Hematopoietic multipotent progenitor cell treated with erythropoietin and hydrocortisone succinate and interleukin-3 and kit ligand, for 8 days (in vitro differentiated cells): ENCODE measurements at places on chromosomes 11 and 22.

- DNase-seq = peak; percentile 45
These were observed 19.9 kb upstream of the MUC5B start for GRCh38 chr11:1202776-1203504.

GRCh38 chr11:44066732-44067141 lies 667 bp downstream of the ACCS start:
- peak; percentile 70 for DNase-seq

DNA sequence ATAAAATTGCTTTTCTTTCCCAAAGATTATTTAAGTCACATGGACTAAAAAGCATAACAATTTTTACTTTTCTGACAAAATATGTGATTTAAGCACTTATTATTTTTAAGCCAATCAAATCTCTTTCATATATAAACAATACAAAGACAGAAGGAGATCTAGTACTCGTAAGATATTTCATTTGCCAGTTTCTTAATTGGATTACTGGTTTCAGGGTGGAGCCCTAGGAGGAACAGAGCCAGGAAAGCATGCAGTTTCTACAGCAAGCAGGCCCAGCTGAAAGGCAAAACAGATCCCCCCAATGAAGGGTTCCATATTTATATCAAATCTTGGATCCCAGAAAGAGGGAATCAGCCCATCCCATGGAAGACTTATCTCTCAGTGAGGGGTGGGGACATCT lies 177.0 kb downstream of the KIF18A start:
- DNase-seq = no peak

DNA sequence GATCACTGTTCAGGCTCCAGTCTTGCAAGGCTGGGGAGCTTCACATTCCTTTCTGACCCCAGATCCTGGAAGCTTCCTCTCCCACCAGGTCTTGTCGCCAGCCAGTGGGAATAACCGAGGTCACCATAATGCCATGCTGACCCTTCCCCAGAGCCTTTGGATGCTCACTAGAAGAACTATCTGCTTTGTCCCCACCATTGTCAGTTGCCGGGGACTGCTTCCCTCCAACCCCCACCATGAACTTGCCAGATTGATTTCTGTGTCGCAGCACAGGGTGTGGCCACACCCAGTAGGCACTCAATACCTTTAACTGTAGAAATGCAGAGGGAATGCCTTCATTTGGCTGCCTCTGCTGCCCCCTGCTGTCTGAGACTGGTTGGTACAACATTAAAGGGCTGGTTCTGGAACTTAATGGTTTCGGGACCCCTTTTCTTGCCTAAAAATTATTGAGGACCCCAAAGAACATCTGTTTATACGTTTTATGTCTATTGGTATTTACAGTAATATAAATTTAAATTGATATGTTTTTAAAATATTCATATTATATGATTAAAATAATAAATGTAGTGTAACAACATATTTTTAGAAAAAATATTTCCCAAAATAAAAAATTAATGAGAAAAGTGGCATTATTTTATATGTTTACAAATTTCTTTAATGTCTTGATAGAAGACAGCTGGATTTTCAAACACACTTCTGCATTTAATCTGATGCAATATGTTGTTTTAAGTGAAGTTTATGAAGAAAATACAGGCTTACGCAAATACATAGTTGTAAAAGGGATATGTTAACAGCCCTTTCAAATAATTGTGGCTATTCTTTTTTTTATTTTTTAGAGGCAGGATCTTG lies 6.7 kb upstream of the GDPD5 start:
- peak; percentile 94 for DNase-seq

DNA sequence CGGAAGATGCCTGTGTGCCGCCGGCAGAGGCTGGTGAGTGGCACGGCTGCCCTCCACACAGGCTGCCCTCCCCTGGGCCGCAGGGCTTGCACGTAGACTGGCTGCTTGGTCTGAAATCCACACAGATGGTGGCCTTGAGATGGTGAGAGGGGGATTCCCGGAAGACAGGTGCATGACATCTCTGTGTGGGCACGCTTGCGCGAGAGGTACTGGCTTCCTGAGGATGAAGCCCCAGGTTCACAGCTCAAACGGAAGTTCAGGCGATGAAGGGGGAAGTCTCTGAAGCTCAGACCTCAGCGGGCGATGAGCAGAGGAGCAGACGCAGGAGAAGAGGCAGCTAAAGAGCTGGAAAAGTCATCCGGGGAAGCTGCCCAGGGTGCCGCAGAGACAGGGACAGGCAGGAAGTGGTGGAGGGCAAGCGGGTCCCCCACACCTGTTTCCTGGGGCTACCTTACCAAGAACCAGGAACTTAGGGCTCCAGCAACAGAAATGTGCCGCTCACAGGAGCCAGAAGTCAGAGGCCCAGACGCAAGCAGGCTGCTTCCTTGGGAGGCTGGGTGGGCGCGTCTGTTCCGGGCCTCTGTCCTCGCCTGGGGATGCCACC lies 7.2 kb downstream of the CRELD2 start:
- no peak for DNase-seq

- DNase-seq = peak; percentile 29
These were observed 57.5 kb downstream of the BTG4 start for GRCh38 chr11:111454561-111455192.

- DNase-seq = no peak
These were observed 838 bp downstream of the WNT11 start for GRCh38 chr11:76205252-76206076.

GRCh38 chr11:69490516-69490915 lies 9.1 kb downstream of the LINC01488 start:
- no peak for DNase-seq

- DNase-seq = peak; percentile 85
These were observed 55.1 kb downstream of the PACSIN2 start for GRCh38 chr22:42959576-42960509.

GRCh38 chr11:17561111-17561415 lies 14.0 kb downstream of the OTOG start:
- DNase-seq = no peak

DNA sequence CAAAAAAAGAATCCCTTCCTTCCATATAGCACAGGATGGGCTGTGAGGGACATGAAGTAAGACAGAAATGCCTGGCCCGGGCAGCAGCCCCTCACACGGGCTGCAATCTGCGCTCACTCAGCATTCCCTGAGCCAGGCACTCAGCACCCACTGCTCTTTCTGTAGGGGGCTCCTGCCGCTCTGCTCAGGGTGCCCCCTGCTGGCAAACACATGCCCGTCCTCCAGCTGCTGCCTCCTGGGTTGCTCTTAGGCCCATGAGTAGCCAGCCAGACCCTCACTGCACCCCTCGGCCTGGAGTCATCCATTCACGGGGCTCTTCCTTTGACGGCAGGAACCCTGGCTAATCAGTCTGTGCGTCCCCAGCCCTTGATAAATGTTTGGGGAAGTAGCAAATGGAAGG lies 6.9 kb downstream of the MCAT start:
- DNase-seq = peak; percentile 52

- DNase-seq = no peak
These were observed 812 bp downstream of the JAM3 start for GRCh38 chr11:134069426-134070341.

- DNase-seq = no peak
These were observed 32.7 kb downstream of the SLC35F2 start for GRCh38 chr11:107825875-107826274.

- DNase-seq = peak; percentile 38
These were observed 30.5 kb downstream of the MRGPRD start for GRCh38 chr11:68950270-68950669.

GRCh38 chr22:24953384-24954113 lies 1.0 kb downstream of the KIAA1671 start:
- no peak for DNase-seq

DNA sequence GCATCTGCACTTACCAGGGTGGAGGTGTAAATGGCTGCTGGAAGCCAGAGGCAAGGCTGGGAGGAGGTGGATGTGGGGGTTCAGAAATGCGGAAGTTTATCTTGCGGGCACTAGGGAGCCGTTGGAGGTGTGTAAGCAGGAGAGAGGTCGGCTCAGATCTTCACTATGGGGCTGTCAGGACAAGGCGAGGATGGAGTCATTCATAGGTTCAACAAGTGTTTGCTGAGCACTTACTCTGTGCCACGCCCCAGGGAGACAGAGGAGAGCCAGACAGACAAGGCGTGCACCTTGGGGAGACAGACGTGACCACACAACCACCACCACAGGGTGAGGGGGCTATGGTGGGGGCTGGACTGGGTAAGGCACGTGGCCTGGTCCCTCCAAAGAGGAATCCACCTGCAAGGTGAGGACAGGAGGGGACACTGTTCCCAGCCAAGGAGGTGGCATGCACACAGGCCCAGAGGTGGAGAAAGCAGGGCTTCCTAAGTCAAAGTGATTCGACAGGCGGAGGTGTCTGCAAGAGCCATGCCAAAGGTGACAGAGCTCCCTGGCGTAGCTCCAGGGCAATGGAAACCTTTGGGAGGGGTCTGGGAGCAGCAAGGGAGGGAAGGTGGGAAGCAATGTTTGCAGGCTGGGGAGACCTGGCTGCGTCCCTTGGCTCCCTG lies 30.8 kb upstream of the TCF20 start:
- DNase-seq = no peak

DNA sequence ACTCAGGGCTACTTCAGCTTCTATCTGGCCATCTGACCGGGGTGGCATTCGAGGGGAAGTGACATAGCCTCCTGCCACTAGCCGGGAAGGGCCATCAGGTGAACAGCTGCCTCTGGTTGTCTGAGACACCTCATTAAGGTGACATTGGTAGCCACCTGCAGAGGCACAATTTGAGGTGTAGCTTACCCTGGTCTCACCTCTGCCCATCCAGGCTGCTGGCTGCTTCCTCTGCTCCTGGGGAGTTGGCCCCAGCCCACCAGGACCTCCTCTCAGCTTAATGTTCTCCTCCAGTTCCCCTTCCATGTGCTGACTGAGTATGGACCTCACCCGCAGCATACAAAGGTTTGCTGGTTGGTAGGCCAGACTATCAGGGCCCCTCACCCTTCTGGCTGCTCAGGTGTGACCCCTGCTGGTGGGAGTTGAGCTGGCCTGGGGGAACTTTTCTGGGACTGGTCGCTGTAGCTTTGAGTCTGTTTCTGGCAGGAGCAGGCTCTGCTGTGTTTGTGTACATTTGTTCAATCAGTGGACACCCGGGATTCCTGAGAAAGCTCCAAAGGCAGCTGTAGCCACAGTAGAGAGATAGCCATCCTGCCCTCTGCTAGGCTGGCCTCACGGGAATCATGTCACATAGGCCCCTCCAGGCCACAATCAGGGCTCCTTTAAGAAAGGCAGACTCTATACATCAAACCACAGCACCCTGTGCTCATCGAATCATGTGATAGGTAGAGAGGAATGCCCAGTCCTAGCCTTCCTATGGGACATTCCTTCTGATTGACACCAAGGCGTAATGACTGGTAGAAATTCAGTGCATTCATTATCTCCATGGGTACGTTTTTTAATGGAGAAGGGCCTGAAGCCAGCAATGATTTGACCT lies 295.1 kb upstream of the PLET1 start:
- DNase-seq = peak; percentile 57

GRCh38 chr22:32312748-32313147 lies 44.9 kb upstream of the RFPL3 start:
- no peak for DNase-seq

GRCh38 chr22:46422896-46423295 lies 87.4 kb downstream of the TRMU start:
- DNase-seq = no peak

- no peak for DNase-seq
These were observed 1.3 kb downstream of the DERL3 start for GRCh38 chr22:23837496-23837859.

- DNase-seq = peak; percentile 40
These were observed 585.4 kb downstream of the SOX6 start for GRCh38 chr11:15770798-15771414.

GRCh38 chr11:34789196-34789834 lies 126.9 kb downstream of the APIP start:
- no peak for DNase-seq

DNA sequence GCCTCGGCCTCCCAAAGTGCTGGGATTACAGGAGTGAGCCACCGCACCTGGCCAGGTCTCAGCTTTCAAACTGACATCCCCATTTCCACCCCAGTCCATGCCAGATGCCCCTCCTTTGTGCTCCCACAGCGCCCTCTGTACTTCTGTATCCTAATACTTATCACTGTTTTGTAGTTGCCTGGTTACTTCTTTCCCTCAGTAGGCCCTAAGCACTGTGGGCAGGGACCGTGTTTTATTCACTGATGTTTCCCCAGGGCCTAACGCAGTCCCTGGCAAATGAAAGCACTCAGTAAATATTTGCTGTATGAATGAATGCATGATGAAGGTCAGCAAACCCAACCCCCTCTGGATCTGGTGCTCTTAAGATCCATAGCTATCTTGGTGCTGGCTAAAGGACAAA lies 2.2 kb upstream of the TRIM3 start:
- DNase-seq = no peak

GRCh38 chr22:28773461-28773867 lies 969 bp downstream of the CCDC117 start:
- no peak for DNase-seq

DNA sequence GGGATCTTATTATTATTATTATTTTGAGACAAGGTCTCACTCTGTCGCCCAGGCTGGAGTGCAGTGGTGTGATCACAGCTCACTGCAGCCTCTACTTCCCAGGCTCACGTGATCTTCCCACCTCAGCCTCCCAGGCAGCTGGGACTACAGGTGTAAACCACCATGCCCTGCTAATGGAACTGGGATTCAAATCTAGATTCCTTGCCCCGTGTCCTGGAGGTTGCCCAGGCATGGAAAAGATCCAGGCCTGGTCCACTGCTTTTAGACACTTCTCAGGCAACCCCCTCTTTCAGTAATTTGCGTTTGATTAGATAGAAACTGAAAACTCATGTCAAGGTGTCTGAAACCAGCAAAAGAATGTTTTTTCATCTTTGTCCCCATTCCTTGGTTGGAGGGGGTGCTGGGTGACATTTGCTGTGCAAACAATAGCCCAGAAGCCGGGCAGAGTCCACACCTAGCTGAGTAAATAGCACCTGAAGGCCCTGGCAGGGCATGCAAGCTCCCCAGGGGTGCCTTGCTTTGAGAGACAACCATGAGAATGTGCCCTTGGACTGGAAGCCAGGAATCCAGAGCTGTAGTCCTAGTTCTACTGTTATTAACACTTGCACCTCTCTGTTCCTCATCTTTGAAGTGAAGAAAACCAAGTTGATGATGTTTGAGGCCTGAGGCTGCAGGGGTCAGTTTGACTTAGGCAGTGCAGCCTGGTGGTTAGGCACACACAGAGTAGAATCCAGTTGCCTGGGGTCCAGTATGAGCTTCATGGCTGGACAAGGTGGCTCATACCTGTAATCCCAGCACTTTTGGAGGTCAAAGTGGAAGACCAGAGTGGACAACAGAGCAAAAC lies 19.1 kb upstream of the XBP1 start:
- no peak for DNase-seq

GRCh38 chr11:131430473-131431208 lies 60.2 kb downstream of the NTM start:
- no peak for DNase-seq

DNA sequence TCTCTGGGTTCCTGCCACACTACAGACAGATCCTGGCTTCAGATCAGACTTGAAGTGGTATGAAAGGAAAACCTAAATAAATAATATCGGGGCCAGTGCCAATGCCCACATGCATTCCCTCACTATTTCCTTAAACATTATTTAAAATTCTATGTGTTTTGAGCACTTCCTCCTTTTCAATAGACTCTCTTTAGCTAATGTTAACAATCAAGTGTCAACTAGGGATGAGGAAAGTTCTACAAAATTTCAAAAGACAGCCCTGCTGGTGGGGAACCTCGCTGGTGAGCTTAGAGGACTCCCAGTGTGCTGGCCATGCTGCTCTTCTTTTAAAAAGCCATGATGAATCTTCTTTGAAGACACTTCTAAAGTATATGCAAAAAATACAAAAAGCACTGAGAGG lies 87.5 kb downstream of the ENTHD1 start:
- DNase-seq = no peak
